ENCODE measurements at places on chromosomes 11 and 22.
A peak's percentile ranks its signal among the peaks of the same experiment; 100 is the strongest.

DNA sequence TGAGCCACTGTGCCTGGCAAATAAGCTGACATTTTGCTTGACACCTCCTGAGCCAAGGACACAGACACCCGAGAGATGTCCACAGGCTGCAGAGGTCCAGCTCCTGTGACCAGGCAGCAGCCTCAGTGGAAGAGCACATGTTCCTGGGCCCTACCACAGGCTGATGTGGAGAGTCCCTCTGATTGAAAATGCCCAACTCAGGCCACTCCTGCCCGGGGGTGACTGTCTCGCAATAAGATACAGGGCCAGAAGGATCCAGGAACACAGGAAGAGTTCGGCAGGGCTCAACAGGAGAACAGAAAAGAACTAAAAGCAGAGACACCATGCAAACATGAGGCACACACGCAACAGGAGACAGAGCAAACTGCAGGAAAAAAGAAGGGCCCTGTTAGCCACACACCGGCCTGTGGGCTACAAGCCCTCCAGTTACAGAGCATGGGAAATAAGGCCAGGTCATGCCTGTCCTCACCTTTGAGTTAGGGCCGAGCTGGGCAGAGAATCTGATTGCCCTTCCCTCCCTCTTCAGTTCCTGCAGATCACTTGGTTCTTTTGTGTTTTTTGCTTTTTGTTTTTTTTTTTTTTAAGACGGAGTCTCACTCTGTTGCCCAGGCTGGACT lies 28.3 kb upstream of the MALAT1 start:
- DNase-seq = no peak

GRCh38 chr11:26297189-26297975 lies 34.5 kb upstream of the ANO3 start:
- peak; percentile 24 for DNase-seq

- no peak for DNase-seq
Measured at GRCh38 chr11:126978165-126978564, 22.4 kb downstream of the KIRREL3 start.

DNA sequence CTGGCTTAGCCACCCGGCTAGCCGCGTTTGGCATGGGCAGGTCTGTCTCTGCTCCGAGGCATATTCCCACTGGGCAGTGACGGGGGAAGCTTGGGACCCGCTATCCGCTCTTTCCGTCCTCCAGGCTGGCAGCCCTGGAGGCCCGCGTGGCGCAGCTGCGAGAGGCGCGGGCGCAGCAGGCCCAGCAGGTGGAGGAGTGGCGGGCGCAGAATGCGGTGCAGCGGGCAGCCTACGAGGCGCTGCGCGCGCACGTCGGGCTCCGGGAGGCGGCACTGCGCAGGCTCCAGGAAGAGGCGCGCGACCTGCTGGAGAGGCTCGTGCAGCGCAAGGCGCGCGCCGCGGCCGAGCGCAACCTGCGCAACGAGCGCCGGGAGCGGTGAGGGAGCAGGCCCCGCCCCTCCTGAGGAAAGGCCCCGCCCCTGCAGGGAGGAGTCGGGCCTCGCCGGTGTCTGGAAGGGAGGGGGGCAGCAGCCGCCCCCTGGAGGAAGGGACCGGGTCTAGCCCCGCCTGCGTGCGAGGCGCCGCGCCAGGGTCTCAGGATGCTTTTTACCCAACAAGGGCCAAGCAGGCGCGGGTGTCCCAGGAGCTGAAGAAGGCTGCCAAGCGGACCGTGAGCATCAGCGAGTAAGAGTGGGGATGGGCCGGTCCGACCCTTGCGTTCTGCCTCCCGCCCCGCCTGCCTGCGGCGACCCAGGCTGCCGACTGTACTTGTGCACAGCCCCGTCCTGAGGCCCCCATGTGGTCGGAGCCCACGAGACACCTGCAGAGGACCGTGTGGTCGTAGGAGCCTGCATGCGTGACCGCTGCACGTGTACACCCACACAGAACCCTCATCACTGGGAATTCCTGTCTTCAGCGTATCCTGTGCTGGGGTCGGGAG lies 7.9 kb downstream of the ATG16L2 start:
- DNase-seq = peak; percentile 90

DNA sequence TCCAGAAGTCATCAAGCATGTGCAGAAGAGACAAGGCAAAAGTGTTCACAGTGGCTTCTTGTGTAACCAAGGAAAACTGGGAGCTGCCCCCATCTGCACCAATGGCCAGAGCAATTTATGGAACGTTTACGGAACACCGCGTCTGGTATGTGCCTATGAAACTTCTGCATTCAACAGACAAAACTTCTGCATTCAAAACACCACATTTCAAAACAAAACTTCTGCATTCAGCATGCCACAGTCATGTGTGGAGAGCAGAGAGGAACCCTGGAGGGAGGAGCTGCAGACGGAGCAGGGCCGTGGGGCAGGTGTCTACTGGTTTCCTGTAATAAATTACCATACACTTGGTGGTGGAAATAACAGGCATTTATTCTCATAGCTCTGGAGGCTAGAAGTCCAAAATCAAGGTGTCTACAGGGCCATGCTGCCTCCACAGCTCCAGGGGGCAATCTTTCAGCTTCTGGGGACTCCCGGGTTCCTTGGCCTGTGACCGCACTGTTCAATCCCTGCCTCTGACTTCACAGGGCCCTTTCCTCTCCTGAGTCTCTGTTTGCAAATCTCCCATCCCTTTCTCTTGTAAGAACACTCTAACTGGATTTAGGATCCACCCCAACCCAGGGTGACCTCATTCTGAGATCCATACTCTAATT lies 32.2 kb downstream of the RPL3 start:
- no peak for DNase-seq

DNA sequence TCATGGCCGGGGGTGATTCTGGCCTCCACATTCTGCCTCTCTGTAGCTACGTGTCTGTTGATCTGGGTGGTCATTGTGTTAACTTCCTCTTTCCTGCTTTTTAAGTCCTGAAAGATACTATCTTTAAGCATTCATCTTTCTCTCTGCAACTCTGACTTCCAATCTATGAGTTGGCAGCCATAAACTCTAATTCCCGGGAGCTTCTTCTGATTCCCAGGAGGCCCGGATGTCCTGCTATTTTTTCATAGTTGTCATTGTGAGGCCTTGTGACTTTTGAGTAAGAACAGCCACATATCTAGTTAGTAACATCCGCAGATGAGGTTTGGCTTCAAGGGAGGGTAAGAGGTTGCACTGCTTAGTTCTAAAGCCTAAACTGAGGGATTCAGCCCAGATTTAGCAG lies 107.8 kb downstream of the SYN3 start:
- DNase-seq = no peak

DNA sequence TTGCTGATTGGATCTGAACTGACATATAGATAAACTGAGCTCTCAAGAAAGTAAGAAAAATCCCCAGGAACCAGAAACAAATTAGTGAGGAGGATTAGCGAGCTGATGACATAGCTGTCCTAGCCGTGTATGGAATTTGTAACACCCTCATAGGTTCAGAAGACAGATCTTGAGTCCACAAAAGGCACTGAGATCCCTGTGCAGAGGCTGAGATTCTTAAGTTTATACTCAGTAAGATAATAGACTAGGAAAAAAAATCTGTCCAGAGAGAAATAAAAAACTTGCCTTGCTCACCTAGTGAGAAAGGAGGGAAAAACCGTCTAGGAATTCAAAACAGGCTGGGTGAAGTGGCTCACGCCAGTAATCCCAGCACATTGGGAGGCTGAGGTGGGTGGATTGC lies 4.6 kb downstream of the NUMA1 start:
- DNase-seq = no peak

DNA sequence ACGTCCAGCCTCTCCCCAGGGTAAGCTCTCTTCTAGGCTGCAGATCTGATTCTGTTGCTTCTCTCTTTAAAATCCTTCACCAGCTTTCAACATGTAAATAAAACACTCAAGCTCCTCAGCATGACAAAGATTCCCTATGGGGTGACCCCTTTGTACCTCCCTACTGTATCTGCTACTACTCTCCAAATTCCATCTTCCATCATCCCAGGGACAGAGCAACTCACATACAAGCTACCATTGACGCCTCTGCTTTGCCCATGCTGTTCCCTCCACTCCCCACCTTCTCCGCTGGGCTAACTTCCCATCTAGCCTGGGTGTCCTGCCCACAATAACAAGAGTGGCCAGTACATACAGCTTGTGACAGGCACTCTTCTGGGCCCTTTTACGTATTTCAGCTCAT lies 207.5 kb upstream of the ZBED5 start:
- DNase-seq = no peak

- no peak for DNase-seq
Measured at GRCh38 chr11:36229091-36229705, 60.0 kb downstream of the COMMD9 start.

- DNase-seq = no peak
Measured at GRCh38 chr11:129247135-129247534, 55.0 kb upstream of the ARHGAP32 start.

- no peak for DNase-seq
Measured at GRCh38 chr11:119479685-119480275, 56.8 kb upstream of the THY1 start.

DNA sequence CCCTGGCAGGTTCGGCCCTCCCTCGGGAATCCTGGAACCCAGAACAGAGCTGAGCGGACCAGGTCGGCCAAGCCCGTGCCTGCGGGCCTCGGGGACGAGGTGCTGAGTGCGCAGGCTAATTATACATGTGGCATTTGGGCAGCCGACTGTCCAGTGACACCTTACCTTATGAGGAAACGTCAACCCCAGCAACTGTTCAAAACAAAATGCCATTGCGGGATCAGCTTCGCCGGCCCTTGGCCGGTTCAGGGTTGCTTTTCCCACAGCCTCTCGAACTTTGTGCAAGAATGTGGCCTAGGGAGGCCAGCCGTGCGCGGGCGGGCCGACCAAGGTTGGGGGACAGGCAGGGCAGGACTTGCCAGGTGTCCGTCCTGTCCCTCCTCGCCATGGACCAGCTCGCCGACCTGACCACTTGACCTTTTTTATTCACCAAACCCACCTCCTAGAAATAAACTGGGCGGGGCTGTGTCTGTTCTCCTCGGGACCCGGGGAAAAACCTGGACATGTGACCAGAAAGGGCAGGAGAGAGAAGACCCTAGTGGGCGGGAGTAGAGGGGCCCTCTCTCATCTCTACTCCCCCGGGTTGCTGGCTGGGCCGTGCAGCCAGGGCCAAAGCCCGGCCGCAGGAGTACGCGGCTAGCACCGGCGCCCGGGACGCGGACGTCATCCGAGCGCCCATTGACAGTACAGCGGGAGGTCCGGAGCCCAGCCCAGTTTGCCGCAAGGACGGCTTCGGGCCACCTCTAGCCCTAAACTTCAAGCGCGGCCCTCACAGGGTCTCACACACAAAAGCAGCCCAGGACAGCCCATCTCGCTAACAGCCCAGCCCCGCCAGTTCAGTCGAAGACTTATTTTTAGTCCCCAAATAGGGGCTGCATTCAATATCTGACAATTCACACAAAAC lies 134.3 kb upstream of the C11orf58 start:
- DNase-seq = no peak

- no peak for DNase-seq
Measured at GRCh38 chr22:29302402-29302680, 4.1 kb upstream of the GAS2L1 start.

DNA sequence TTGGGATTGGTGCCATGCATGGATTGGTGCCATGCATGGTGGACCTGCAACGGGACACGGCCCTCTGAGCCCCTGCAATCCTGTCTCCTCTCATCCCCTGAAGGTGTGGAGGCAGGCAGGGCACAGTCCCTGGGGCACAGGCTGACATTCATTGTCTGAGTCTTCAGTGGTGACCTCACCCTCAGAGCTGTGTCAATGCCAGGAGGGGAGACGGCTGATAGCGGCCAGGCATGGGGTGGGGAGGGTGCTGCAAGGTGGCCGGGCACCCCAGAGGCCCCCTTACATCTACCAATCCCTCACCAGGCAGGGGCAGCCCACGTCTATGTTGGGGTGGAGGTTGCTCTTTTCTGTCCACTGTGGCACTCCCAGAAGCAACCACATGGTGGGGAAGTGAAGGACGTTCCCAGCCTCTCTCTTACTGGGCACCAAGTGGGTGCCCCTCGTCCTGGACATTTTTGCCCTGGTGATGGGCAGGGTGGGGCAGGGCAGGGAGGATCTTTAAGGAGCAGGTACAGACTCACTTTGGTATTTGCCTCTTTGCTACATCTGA lies 47.6 kb downstream of the NECTIN1 start:
- DNase-seq = no peak

DNA sequence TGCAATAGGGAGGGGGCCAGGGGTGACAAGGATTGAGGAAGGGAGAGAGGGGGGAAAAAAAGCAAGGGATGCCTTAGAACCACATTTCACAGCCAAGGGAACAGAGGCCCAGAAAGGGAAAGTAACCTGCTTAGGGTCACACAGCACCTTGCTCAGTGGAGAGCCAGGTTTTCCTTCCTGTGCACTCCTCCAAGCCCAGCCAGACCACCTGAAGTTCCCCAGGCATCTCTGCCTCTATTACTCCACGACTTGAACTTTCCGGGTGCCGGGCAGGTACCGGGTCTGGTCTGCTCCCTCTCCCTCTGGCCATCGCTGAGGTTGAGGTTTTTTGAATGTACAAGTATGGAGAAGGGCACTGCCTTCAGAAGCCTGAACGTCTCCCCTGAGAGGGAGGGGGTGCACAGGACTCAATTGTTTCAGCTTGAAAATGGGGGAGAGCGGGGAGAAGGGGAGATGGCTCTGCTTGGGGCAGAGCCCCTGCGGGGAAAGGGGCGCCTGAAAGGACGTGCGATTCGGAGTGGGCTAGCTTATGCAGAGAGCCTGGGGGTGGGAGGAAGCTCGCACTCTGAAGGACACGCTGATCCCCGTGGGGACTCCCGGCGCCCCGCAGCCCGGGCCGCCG lies 516 bp upstream of the SERPINH1 start:
- DNase-seq = no peak

GRCh38 chr11:74255741-74256375 lies 55.6 kb downstream of the P4HA3 start:
- DNase-seq = peak; percentile 63

DNA sequence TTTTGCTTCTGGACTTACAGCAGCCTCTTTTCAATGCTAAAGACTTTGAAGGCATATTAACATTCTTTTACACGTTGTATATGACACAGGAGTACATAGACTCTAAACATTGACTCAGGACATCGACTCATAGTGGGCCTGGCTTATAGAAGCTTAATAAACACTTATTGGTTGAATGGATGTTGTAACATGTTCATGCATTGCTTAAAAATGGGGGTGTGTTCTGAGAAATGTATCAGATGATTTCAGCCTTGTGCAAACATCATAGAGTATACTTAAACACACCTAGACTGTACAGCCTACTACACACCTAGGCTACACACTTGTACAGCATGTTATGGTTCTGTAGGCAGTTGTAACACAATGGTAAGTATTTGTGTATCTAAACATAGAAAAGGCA lies 17.9 kb downstream of the TTC17 start:
- DNase-seq = no peak

GRCh38 chr22:37751449-37752188 lies 54.8 kb downstream of the TRIOBP start:
- no peak for DNase-seq
